Fibroblast of villous mesenchyme (primary cell): ENCODE measurements at places on chromosomes 6 and 20. TPM values are rescaled to one million over a fixed set of nuclear protein-coding genes. Genes with fewer than 3 reads are reported as not detected.

DNA sequence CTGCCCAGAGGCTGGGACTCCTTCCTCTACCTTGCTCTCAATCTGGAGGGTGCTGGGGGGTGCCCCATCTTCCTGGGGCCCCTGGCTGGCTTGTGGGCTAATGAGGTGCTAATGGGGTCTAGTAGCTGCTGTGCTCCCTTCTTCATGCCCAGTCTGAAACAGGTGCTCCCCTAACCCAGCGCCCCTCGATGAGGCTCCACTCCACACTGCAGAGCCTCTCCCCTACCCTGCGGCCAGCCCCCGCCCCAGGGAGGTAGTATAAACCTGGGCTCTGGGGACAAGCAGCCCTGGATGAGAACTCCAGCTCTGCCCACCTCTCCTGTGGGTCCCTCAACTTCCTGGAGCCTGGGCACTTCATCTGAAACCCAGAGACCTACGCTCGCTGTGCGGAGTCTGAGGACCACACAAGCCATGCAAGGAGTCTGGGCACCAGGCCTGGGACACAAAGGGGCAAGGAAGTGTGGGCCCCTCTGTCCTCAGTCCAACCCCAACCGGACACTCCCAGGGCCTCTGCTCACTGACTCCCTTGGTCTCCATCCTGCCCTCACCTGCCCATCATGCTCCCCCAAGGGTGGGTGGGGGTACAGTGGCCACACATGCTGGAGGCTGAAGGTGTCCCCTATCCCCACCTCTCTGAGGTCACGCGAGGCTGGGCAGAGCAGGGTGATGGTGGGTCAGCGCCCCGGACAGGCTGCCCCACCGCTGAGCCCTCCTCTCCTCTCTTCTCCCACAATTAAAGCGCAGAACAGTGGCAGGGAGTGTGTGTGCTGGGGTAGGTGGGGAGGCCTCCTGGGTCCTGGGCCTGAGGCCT lies 6.1 kb downstream of the RPL10A start:
- DNase-seq: no peak

Gene KHDC1L
- total RNA-seq: 0.43 TPM in 1 of 2 replicates, not detected in the other

Gene C6orf52
- total RNA-seq: 0.32 TPM in 1 of 2 replicates, not detected in the other

- DNase-seq: no peak
Observed at GRCh38 chr6:31586599-31587281, 663 bp downstream of the LST1 start.

- DNase-seq: no peak
Observed at GRCh38 chr6:29925321-29925720, 17.0 kb upstream of the HLA-A start.

GRCh38 chr20:43799150-43799711 lies 72.4 kb upstream of the GTSF1L start:
- no peak for DNase-seq

DNA sequence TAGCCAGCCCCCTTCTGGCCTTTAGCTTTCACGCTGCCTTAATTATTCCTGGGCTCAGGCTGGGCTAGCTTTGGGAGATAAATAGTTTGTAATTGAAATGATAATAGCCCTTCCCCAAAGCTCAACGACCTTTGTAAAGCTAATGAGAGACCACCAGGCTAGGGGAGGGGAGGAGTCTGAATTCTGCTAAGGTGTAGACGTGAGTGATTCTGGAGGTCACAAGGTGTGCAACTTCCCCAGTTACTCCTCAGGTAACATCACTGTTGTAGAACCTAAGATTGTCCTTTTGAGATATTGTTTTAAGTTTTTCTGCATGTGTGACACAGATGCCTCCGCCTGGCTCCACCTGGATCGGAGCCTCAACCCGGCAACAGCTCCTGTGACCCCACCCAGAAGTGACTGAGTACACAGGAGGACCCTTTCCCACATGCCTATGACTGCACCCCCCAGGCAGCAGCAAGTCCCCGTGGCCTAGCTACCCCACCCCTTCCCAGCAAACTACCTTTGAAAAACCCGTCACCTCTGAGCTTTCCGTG lies 5.8 kb upstream of the GPR31 start:
- DNase-seq: no peak

Gene MOXD1
- 15.1 and 25.4 TPM in 2 replicates for total RNA-seq

GRCh38 chr6:25010176-25010575 lies 74.4 kb upstream of the RIPOR2 start:
- no peak for DNase-seq

Gene LTV1
- 19.6 and 24.2 TPM in 2 replicates for total RNA-seq

GRCh38 chr20:25012616-25013189 lies 20.2 kb upstream of the APMAP start:
- DNase-seq: no peak
